Kidney epithelial cell (primary cell): ENCODE measurements at places on chromosomes 2 and 18.

DNA sequence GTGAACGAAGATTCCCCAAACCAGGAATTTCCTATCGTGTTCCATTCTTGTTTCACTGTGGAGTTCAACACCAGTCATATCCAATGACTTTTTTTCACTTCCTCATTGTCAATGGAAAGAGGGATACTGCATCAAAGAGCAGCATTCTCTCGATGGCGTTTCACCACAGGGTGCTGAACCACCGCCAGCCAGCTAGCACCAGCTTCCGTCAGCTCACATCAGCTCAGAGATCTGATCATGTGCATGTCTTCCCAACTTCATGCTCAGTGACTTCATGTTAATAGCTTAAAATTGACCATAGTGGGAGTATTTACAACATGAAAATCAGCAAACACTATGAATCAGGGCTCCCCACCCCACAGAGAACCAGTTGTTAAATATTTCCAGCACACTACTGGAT is 359.9 kb downstream of the TNS1 start:
- no peak for DNase-seq

GRCh38 chr2:152387041-152387440 is 52.1 kb downstream of the FMNL2 start:
- DNase-seq: no peak

- DNase-seq: no peak
These were observed 296.9 kb downstream of the ZNF521 start for GRCh38 chr18:25055076-25055475.

DNA sequence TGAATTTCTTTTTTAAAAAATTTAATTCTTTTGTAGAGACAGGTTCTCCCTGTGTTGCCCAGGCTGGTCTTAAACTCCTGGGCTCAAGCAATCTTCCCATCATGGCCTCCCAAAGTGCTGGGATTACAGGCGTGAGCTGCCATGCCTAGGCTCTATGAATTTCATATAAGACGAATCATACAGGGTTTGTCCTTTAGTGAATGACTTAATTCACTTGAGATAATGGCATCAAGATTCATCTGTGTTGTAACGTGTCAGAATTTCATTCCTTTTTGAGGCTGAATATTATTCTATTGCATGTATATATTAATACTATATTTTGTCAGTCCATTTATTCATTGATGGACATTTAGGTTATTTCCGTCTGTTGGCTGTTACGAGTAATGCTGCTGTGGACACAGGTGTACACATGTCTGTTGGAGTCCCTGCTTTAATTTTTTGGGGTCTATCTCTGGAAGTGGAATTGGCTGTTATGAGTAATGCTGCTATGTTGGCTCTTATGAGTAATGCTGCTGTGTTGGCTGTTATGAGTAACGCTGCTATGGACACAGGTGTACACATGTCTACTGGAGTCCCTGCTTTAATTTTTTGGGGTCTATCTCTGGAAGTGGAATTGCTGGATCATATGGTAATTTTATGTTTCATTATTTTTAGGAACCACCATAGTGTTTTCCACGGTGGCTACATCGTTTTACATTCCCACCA is 210.6 kb downstream of the CAMKMT start:
- DNase-seq: no peak

- DNase-seq: no peak
These were observed 57.1 kb upstream of the PKDCC start for GRCh38 chr2:41990688-41991087.

GRCh38 chr2:143241403-143242088 is 112.3 kb downstream of the ARHGAP15 start:
- DNase-seq: no peak

DNA sequence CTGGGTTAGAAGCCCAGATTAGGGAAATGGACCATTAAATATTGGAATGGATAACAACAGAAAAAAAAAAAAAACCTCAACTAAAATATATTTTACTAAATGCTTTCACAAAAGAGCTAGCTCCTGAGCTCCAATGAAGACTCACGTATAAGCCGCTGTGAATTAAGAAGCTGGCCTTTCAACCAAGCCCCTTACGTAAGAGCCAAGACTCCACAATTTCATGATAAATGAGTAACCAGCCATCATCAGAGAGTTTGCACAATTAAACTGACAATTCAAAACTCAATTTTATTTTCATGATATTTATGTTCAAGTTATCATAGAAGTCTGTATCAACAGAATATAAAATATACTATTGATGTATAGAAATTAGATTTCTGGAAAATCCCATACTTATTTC is 70.7 kb upstream of the HNRNPA3 start:
- no peak for DNase-seq

DNA sequence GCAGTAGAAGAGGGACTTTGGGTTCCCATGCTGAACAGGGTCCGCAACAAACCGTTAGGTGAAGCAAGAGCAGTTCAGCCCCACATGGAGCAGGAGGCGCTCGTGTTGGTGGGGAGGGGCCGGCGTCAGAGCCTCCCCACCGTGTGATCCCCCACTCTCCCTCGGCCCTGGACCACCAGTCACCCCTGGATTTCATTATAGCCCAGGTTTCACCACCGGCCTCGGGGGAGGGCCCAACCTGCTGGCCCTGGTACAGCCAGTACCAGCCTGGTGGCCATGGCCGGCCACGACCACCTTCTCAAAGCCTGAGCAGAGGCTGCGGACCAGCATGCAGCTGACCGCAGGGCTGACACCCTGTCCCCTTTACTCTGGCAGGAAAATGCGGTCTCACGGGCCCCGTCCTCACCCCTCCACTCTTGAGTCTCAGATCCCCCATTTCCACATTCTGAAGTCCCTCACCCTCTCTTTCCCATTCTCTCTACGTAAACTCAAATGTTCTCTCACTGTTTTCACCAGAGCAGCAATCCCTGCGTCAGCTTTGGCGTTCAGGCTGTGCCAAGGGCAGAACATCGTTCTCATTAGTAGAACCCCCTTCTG is 8.6 kb downstream of the MLPH start:
- no peak for DNase-seq

DNA sequence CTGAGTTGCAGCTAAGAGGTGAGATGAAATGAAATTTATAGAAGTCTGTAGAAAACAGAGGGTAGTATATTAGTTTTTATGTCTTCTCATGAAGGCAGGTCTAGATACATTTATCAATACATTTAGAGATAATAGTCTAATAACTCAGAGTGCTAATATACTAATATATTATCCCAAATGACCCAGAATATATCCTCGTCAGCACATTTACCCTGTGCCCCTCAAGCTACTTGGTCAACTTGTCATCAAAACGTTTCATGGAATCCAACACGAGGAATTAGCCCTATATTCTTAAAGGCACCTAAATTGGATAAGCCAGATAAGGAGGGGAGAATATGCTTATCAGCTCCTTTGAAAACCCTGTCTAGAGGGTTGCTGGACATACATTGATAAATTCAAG is 415.1 kb upstream of the LRRTM1 start:
- DNase-seq: no peak

DNA sequence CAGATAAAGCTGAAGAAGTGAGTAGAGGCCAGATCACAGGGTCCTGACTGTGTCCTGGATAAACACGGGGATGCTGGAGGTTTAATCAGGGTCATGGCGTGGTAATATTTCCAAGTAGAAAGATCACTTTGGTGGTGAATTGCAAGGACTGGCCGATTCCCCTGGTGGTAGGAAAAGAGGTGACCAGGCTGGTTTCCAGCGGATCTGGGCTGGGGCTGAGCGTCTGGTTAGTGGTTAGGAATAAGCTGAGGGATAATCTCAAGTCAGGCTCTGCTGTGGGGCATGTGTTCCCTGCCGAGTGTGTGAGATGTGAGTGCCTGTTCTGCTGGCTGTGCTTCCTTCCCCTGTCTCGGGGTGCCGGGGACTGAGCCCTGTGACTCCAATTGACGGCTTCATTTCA is 484.0 kb downstream of the TSN start:
- DNase-seq: no peak

GRCh38 chr2:111954602-111955332 is 56.4 kb downstream of the MERTK start:
- no peak for DNase-seq
